ENCODE measurements at places on chromosomes 7 and 10. TPM values are rescaled to one million over a fixed set of nuclear protein-coding genes. Genes with fewer than 3 reads are reported as not detected.

GRCh38 chr10:25678666-25679065 is 255.4 kb upstream of the MYO3A start:
- DNase-seq, result no peak

DNA sequence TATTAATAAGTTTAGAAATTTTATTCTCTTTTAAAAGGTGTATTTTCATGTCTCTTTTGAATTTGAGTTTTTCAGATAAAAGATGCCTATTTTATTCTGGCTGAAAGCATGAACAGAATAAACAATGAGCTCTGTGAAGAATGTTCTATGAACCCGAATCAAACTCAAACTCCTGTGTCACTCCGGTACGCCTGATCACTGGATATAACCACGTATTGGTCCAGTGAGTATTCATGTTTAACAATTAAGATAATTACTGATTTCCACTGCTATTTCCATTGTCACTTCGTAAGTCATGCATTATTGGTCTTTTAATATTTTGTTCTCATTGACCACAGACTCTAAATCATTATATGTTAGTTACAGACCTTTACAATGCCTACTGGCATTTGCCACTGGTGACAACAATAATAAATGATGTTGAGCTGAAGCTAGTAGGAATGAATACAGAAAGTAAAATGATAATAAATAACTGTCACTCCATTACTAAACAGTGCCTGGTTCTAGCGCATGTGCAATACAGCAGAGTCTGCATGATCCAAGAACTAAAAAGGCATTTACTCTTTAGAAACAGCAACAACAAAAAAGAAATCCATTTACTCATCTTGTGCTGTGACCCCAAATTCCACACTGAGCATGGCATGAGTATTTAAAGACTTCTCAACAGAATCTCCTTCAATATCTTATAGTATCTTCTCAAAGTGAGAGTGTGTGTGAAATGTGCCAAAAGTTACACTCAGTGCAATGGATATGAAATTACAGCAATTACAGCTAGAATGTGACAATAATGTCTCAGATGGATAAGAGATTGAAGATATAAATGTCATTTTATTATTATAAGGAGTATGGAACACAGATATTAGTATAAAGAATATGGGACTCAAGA is 827.0 kb upstream of the LRRTM3 start:
- no peak for DNase-seq

- no peak for DNase-seq
Observed at GRCh38 chr10:44928462-44928861, 17.3 kb downstream of the TMEM72 start.

GRCh38 chr7:137476937-137477336 is 133.4 kb upstream of the PTN start:
- no peak for DNase-seq

GRCh38 chr10:93293999-93294398 is 188.1 kb downstream of the MYOF start:
- DNase-seq, result peak; percentile 60

DNA sequence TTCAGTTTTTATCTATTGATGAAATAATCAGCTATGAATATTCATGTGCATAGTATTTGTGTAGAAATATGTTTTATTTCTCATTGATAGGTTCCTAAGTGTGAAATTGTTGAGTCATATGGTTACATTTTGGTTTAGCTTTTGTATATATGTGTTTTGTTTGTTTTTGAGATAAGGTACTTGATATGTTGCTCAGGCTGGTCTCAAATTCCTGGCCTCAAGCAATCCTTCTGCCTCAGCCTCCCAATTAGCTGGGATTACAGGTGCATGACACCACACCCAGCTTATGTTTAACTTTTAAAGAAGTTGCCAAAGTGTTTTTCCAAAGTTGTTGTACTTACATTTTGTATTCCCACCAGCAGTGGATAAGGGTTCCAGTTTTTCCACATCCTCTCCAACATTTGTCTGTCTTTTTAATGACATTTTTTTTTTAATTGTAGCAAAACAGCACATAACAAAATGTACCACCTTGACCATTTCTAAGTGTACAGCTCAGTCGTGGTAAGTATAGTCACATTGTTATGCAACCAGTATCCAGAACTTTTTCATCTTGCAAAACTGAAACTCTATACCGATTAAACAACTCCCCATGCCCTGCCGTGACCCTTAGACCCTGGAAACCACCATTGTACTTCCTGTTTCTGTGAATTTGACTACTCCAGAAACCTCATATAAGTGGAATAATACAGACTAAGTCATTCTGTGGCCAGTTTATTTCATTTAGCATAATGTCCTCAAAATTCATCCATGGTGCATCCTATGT is 12.6 kb upstream of the UBE2D1 start:
- peak; percentile 29 for DNase-seq

DNA sequence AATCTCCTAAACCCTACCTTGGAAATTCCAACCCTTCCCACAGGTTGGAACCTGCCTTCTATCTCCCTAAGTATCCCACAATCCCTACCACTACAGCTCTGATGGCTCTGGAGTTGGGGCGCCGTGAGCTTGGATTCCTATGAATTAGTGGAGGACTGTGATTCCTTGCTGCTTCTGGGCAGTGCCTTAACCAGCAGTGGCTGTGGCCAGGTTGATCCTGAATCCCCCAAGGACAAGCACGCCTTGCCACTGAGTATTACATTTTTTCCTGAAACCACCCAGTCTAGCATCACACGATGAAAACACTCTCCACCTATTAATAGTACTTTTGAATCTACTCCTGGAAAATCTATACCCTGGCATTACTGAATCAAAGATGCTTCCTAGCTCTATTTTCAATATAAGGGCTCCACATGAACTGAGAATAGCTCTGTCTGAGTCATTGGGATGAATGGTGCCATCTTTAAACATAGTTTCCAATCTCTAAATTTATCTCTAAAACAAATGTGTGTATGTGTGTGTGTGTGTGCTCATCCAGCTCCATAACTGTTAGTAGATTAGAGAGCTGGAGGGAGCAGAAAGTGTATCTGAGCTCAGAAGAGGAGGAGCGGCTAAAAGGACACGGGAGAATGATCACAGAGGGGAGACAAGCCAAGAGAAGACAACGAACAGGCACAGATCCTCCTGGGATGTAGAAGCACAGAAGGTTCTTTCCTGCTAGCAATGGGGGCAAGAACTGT is 11.9 kb upstream of the INPP5F start:
- no peak for DNase-seq

GRCh38 chr10:11336722-11337162 is 274.7 kb downstream of the USP6NL start:
- no peak for DNase-seq

DNA sequence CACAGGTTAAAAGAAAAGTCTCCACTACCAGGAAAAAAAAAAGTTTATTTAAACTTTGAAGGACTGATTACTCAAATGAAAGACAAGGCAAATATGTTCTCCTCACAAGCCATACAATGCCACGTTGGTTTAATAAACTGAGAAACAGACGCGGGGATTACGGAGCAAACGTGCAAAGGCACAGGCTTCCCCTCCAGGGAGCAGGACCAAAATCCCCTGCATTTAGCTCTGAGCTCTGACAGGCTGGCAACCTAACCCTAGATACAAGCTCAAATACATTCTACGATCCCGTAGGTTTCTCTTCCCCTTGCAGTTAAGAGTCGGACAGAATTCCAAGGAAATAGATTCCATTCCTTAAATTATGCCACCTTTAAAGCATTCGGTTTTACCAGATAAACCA is 7.7 kb upstream of the GRB10 start:
- no peak for DNase-seq

DNA sequence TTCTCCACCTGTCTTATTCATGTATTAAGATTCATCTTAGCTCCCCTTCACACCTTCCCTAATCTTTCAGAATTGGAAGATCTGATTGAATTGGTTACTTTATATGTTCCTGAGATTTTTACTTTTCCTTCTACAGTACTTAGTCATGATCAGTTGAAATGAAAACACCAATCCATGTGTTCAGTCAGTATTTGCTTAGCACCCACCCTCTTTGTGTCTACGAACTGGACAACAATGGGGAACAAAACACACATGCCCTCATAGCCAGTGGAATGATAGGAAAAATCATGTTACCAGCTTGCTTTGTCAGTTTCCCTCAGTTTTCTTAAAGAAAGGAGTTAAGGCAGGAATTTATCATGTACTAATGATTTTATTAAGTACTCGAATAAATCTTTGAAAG is 2.0 kb downstream of the MASTL start:
- DNase-seq, result no peak

- DNase-seq, result no peak
Observed at GRCh38 chr10:125283191-125283835, 123.0 kb upstream of the CTBP2 start.

GRCh38 chr10:93751124-93751523 is 6.6 kb upstream of the LGI1 start:
- DNase-seq, result no peak

GRCh38 chr10:63064706-63065105 is 68.4 kb upstream of the NRBF2 start:
- DNase-seq, result peak; percentile 73

DNA sequence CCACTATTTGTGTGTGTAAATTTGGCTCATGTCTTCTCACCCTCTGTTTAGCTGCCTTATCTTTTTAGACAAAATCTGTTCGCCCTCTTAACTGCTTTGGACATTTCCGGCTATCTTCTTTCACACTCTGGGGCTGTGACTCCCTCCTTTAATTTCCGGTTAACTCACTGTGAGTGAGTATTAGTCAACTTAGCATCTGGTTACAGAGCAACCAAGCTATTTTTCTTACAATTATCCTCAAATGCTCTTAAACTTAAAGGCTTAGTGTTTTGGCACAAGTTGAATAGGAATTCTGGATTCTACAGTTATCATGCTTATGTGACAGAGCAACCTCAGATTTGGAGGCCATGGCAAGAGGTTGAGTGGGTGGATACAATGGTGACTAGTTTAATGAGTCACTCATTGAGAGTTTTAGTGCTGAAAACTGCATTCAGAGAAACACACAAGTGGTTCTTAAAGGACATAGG is 177.6 kb upstream of the SEMA3A start:
- DNase-seq, result peak; percentile 69

- no peak for DNase-seq
Observed at GRCh38 chr10:109029870-109030269, 893.4 kb downstream of the XPNPEP1 start.

DNA sequence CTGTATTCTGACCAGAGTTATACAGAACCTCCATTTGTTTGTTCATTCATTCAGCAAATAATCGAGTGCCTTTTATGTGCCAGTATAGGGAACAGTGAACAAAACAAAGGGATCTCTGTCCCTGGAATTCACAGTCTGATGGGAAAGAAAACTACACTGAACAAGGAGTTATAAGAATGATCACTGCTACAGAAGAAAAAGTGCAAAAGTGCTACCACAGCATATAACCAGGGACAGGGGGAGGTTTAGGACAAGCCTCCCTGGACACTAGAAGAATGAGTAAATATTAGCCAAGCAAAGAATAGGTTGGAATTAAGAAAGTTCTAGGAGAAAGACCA is 4.2 kb downstream of the CLDN12 start:
- DNase-seq, result no peak

GRCh38 chr7:134364619-134365037 is 47.9 kb upstream of the SLC35B4 start:
- peak; percentile 77 for DNase-seq

RUFY2 gene
- 27.2 TPM for total RNA-seq

FXYD4 gene
- total RNA-seq, result not detected

APBB1IP gene
- not detected for total RNA-seq

NRG3 gene
- not detected for total RNA-seq

CPXM2 gene
- total RNA-seq, result 0.83 TPM

ADAM8 gene
- 46.0 TPM for total RNA-seq

H2BK1 gene
- total RNA-seq, result not detected

MYL10 gene
- not detected for total RNA-seq

NEUROG3 gene
- total RNA-seq, result not detected

GHRHR gene
- total RNA-seq, result not detected

OPN1SW gene
- not detected for total RNA-seq

SFTPD gene
- total RNA-seq, result 0.33 TPM
